ENCODE measurements at places on chromosomes 7 and 10. TPM values are rescaled to one million over a fixed set of nuclear protein-coding genes. Genes with fewer than 3 reads are reported as not detected.

The PLXNA4 gene
- total RNA-seq: 2.0 TPM

The SPDYE9 gene
- not detected for total RNA-seq

The OGDHL gene
- total RNA-seq: 0.13 TPM

GRCh38 chr10:79938728-79939406, 10.0 kb downstream of the SFTPD start:
- peaks cover 10% of the 10 kb centered on the region for H3K36me3 ChIP-seq
- peak overlapping the region; percentile 40 for H3K27ac ChIP-seq
- H3K4me1 ChIP-seq: peaks cover 5% of the 10 kb centered on the region
- DNase-seq: no peak
- H3K4me3 ChIP-seq: no peak overlapping the region

DNA sequence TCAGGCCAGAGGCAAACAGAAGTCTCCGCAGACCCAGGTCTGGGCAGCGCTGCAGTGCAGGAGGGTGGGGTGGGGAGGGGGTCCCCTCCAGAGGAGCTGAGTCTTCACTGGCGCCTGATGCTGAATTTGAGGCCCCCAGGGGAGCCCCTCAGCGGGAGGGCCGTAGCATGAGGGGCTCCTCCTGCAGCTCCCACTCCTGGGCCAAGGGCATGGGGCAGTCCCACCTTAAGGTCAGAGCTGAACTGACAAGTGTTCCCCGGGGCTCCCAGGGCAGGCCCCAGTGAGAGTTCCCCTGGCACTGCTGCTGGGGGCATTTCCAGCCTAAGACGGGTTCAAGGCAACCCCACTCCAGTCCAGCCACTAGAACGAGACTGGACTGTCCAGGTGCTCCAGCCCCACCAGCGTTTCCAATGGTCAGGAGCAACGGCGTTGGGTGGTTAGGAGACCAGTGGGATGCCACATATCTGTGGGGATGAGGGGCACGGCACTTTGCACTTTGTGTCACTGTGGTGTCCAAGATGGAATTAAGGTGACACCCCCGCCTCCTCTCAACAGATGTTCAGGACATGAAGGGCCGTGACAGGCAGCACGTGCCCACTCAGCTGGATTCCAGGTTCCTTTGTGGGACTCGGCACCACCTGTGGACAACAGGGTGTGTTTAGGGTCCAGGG, 139.1 kb downstream of the PTPRN2 start:
- no peak for DNase-seq
- H3K27ac ChIP-seq: no peak overlapping the region
- no peak overlapping the region for H3K4me3 ChIP-seq
- no peaks in the 10 kb centered on the region for H3K27me3 ChIP-seq
- no peaks in the 10 kb centered on the region for H3K36me3 ChIP-seq

DNA sequence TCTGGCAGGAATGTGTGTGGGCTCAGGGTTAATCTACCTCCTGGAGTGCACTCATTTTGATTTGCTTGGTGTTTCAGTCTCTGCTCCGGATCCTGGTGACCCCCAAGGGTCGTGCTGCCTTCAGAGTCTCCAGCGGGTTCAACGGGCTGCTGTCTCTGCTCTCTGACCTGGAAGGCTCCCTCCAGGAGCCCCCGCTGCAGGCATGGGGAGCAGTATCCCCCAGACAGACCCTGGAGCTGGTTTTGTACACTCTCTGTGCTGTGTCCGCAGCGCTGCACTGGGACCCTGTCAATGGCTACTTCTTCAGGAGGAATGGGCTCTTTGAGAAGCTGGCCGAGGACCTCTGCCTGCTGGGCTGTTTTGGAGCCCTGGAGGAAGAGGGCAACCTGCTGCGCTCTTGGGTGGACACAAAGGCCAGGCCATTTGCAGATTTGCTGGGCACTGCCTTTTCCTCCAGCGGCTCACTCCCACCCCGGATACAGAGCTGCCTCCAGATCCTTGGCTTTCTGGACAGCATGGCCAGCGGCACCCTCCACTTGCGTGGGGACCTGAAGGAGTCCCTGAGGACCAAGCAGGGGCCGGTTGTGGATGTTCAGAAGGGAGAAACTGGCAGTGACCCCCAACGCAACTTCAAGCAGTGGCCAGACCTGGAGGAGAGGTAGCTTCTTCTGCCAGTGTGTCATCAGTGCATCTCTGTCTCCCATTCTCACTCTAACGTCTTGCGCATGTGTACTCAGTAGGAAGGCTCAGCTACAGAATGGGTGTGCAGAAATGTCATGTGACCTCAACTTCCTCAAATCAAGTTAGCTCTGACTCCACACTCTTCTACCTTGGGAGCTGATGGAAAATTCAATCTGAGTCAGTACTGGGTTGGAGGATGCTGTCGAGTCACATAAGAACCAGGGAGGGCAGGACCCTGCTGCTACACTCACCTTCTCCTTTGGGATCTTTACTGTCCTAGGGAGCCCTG, 58.5 kb downstream of the WDFY4 start:
- H3K4me1 ChIP-seq: no peaks in the 10 kb centered on the region
- no peak overlapping the region for H3K4me3 ChIP-seq
- peak; percentile 32 for DNase-seq
- no peaks in the 10 kb centered on the region for H3K36me3 ChIP-seq

- H3K27me3 ChIP-seq: no peaks in the 10 kb centered on the region
- no peak for DNase-seq
- H3K4me1 ChIP-seq: no peaks in the 10 kb centered on the region
- no peak overlapping the region for H3K27ac ChIP-seq
- no peak overlapping the region for H3K4me3 ChIP-seq
- H3K36me3 ChIP-seq: no peaks in the 10 kb centered on the region
Measured at GRCh38 chr10:49827297-49827696, 65.2 kb upstream of the OGDHL start.
